ENCODE measurements at places on chromosomes 1 and 21.

DNA sequence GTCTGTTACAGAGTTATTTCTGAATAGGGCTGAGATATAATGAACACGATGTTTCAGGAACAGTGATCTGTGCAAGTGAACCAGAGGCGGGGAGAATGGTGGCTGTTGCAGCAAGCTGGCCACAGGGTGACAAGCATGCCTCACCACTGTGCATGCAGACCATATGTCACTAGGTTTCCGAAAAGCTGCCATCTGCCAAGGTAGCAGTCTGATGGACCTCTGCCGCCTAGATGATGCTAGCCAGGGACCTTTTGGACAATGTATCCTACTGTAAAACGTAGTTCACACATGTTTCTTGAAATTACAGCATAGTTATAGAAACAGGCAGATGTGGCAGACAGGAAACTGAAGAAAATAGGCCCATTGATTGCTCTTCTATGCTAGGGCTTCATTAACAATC is 204.2 kb upstream of the RRP15 start:
- DNase-seq, result no peak

GRCh38 chr1:164787834-164788231 is 228.8 kb downstream of the PBX1 start:
- no peak for DNase-seq

DNA sequence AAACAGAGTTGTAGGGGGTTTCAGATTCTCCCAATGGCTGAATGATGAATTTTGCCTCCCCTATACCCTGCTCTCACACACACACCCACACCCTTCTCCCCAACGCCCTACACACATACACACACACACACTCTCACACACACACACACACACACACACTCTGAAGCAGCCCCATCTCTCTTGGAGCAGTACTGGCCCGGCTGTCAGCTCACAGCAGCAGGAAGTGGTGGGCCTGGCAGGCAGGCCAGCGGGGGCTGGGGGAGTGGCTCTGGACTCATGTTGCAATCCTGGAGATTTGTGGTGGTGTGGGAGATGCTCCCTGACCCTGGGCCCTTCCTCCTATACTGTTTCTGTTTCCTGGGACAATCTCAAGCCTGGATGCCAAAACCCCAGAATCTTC is 2.2 kb downstream of the IKBKE start:
- peak; percentile 74 for DNase-seq

- DNase-seq, result peak; percentile 56
Measured at GRCh38 chr1:87220993-87221392, 107.7 kb upstream of the LMO4 start.

- DNase-seq, result no peak
Measured at GRCh38 chr1:24711329-24711728, 33.9 kb upstream of the CLIC4 start.

- DNase-seq, result peak; percentile 11
Measured at GRCh38 chr1:7341145-7341905, 429.8 kb upstream of the VAMP3 start.

GRCh38 chr21:46214478-46215340 is 13.9 kb downstream of the LSS start:
- DNase-seq, result no peak

DNA sequence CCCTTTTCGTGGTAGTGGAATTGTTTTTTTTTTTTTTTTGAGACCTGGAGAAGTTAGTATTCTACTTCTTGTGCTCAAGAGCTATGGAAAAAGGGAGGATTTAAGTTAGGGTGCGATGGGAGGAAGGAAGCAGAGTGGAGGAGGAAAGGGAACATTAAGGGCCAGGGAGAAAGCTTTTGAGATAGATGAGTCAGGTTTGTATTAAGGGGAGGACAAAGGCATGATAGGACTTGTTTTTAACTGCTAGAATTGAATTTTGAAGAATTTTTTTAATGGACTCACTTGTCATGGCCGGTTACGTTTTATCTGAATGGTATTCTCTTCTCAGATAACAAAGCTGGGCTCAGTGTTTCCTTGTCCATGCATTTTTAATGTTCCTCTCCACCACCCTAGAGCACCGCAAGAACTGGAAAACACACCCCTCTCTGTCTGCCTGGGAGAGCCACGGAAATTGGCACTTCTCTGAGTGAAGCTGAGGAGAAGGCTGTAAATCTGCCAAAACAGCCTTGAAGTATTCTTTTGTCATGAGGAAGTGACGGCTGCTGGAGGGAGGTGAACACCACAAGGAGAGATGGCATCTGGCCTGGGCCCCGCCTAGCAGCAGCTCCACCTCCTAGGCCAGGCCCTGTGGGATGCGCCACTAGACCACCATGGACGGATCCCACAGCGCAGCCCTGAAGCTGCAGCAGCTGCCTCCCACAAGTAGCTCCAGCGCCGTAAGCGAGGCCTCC is 3.5 kb downstream of the NIPAL3 start:
- peak; percentile 67 for DNase-seq

- DNase-seq, result no peak
Measured at GRCh38 chr1:222061711-222062359, 319.9 kb upstream of the DUSP10 start.

GRCh38 chr1:208615371-208615770 is 371.2 kb upstream of the PLXNA2 start:
- peak; percentile 65 for DNase-seq

DNA sequence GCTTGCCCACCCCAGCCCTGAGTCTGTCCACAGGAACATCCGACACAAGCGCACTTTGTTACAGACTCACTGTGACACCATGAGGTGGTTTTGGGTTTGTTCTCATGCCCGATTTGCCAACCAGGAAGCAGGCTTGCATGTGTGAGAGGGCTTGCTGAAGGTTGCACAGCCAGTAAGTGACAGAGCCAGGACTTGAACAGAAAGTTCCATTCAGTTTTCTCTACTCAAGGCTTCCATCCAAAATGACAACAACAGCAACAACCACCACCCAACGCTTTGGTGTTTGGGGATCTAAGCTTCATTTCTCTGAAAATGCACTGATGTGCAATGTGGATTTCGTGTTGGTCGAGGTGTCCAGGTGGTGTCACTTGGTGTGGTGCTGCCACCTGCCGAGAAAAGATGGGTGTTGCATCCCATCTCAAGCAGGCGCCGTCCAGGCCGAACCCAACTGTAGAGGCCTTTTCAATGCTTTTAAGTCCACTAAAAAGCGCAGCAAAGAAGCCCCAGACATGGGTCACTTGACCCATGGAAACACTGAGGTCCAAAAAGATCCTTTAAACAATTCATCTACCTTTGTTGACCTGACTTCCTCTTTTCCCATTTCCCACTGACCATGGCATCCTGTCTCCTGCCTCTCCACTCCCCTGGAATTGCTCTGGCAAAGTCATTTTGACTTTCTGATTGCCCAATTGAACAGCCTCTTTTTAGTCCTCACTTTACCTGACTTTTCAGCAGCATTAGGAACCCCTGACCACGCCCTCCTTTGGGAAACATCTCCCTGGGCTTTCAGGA is 12.2 kb downstream of the CITED4 start:
- DNase-seq, result peak; percentile 48

GRCh38 chr1:221782477-221782876 is 40.6 kb upstream of the DUSP10 start:
- DNase-seq, result peak; percentile 35

DNA sequence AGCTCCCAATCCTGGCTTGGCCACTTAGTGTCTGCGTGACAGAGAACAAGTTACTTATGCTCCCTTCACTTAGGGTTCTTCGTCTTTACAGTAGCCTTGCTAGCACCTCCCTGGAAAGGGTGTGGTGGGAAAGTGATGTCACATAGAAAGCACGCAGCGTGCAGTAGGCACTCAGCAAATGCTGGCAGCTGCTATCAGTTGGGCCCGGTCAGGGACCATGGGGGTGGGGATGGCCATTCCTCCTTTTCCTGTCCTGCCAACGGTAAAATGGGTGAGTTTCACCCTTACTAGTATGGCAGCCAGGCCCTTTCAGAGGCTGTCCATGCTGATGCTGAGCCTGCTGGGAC is 6.2 kb upstream of the KCNA10 start:
- DNase-seq, result no peak

- no peak for DNase-seq
Measured at GRCh38 chr1:160708801-160709200, 2.8 kb downstream of the CD48 start.

All from fibroblast of skin of right biceps (primary cell).